ENCODE measurements at places on chromosomes 7 and 10.

GRCh38 chr10:3071405-3072198 is 4.3 kb downstream of the PFKP start:
- DNase-seq = peak; percentile 83

DNA sequence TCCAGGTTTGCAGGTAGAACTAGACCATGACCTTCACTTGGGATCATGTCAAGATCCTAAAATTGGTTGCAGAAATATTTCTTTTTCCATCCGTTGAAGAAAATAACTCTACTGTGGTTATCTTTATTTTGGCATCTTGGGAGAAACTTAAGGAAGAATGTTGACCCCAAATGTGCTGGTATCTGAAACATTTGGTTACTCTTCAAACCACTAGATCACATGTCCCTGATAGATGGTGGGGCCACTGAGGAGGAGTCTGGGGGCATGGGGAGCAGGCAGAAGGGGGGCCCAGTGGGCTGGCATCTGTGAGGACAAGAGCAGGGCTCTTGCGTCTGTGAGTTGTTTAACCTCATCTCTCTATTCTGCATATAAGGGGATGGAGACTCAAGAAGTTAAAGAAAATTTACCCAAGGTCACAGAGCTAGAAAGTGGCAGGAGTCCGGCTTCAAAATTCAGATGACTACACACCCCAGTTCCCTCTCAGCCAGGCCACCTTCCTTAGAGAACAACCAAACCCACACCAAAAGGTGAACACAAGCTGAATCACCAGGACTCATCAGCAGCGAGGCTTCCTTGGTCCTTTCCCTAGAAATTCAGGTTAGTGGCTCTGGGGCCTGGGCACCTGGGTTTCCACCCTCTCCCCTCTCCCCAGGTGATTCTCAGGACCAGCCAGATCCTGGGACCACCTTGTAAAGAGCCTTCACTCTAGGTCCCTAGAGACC is 40.6 kb upstream of the SRGN start:
- no peak for DNase-seq

DNA sequence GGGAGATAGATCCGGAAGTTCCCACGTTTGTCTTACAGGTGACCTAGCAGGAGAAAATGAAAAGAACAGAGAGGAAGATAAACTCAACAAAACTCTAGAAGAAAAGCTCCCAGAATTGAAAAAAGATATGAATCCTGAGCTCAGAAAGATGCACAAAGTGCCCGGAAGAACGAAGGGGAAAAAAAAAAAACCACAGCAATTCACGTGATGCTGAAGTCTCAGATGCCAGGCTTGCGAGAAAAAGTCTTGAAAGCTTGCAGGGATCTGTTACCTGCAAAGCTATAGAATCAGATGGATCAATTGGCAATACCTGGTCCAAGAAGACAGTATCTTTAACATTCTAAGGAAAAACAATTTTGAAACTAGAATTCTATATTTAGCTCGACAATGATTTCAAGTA is 33.5 kb downstream of the CARD11 start:
- no peak for DNase-seq

DNA sequence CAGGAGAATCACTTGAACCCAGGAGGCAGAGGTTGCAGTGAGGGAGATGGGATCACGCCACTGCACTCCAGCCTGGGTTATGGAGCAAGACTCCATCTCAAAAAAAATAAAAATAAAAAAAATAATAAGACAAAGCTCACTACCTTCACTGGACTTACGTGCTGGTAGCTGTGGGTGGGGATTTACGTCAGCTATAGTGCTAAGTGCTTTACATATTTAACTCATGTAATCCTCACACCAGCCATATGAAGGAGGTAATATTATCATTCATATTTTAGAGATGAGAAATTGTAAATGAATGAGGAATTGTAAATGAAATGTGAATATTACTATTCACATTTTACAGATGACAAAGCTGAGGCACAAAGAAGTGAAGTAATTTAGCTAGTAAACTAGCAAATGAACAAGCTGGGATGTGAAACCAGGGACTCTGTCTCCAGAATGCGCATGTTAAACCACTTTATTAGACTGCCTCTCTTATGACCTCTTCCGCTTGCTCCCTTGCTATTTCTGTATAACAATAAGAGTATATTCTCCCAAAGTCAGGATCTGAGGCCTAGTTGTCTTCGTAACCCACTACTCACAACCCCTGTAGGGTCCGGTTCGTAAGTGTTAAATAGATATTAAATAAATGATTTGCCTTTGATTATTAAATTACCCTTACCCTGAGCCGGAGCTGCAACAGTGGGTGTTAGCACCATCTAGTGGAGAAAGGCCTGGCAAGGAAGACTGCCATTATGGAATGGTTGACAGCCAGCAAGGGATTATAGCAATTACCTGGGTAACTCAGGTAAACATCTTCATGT is 70.2 kb downstream of the HTR7 start:
- DNase-seq = peak; percentile 30

- no peak for DNase-seq
Observed at GRCh38 chr7:44180631-44181030, 8.6 kb downstream of the GCK start.

DNA sequence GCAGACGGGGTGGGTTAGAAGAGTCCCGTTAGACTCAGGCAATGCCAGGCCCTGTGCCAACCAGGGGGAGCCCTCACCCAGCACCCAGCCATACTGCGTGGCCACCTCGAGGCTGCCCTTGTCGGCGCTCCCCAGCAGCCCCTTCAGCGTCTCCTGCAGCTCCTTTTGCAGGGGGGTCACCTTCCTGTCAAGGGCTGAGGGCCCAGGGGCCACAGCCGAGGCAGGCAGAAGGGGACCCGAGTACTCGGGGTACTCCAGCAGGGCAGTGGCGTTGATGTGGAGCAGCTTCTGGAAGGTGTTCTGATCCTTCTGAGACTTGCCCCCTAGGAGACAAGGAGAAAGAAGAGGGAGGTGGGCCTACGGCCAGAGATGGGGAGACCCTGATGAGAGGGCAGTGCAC is 9.7 kb downstream of the TBRG4 start:
- no peak for DNase-seq

GRCh38 chr7:27784399-27785053 is 44.6 kb downstream of the TAX1BP1 start:
- DNase-seq = peak; percentile 88

DNA sequence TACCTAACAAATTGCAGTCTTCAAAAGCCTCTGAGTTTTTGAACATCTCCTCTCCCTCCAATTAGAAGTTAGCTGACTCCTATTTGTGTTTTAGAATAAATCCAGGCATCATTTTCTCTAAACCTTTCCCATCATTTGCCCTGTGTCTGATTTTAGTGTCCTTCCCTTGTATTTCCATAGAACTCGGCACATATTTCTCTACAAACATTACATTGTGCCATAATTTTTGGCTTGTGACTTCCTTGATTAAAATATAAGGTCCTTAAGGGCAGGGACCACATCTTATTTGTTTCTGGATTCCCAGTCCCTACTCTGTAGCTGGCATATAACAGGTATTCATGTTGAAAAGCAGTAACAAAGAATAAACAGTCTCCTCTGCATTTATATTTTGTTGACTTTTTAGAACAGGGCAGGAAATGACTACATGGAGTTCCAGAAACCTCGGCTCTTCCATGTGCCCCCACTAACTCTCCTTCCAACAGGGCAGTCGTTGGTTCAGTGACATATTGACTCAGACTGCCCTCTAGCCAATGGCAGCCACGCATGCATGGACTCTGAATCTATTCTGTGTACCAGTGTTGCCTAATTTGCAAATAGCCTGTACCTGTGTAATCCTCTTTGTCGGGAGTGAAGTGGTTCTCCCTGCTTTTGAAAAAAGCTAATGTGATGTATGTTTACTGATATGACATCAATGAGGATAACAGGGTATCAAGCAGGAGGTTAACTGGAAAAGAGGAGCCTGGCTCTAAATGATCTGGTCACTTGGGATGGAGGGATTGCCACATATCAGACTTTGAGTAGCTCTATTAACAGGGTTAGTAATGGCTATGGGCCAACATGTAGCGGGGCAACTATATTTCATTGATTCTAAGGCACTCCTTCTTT is 19.8 kb upstream of the CPN1 start:
- peak; percentile 5 for DNase-seq

DNA sequence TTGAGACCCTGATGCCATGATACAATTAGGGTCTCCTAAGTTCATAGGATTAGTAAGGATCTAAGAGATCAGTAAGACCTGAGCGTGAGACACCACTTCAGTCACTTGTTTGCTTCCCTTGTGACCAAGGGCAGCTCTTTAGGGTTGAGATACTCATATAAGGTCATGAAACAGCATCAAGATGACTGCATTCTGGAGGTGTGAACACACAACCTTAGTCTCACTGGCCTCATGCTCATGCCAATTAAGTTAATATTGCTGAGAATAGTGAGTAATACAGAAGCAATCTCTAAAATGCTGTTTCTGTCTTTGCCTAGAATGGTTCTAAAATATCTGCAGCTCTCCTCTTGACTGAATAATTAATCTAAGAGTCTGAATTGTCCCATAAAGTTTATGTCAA is 39.6 kb upstream of the KLHL7 start:
- DNase-seq = peak; percentile 68

DNA sequence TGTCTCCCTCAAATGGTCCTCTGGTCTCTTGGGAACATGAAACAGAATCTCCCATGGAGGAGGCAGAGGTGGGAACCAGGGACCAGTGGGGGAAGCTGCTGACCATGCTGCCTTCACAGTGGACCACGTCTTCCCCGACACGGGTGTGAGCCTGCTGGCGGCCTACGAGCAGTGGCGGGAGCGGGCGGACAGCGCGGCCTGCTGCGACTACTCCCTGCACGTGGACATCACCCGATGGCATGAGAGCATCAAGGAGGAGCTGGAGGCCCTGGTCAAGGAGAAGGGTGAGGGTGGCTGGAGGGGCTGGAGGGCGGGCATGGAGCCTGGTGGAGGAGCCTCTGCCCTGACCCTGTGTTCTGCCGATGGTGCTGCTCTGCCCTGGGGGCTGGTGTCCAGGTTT is 8.0 kb downstream of the DPYSL4 start:
- no peak for DNase-seq

DNA sequence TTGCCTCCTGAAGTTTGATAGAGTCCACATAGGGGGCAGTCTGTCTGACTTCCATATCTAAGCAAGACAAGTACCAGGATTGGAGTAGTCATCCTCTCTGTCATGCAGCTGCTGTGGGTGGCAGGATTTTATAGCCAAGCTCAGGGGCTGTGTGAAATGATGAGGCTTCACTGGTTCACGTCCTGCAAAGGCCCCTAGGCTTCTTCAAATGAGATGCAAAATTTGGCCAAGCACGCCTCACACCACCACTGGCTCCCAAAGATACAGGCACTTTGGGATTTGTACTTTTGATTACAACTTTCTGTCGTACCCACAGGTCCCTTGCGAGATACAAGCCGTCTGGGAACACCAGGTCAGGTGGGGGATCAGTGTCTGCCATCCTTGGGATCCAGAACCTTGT is 67.1 kb downstream of the WDFY4 start:
- DNase-seq = no peak

DNA sequence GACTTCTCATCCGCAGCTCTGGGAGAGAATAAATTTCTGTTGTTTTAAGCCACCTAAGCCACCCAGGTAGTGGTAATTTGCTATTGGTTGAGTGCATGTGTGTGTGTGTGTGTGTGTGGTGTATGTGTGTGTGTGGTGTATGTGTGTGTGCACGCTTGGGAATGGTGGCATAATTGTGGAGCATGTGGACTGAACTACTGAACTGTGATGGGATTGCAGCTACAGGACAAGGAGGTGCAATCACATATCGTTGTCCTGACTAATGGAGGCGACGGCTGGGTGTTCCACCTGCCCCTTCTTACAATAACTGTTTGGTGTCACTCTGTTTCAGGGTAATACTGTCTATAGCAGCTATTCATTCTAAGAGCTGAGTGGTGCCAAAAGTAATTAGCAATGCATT is 448.7 kb upstream of the PFKP start:
- DNase-seq = no peak

DNA sequence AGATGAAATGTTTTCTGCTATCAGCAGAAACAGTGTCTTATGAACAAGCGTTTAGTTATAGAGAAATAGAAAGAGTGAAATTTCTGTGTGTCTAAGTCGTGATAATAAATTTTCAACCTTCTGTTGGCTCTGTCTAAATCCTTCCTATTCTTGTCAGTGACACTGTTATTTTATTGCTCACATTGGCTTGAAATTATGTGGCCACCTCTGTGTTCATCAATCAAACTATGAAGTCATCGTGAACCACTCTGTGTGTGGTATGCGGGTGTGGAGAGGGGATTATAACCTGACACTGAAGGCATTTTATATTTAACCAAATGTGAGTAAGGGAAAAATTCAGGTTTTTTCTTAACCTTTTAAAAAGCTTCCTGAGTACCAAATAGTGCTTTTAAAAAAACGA is 12.3 kb downstream of the AOAH start:
- DNase-seq = no peak

DNA sequence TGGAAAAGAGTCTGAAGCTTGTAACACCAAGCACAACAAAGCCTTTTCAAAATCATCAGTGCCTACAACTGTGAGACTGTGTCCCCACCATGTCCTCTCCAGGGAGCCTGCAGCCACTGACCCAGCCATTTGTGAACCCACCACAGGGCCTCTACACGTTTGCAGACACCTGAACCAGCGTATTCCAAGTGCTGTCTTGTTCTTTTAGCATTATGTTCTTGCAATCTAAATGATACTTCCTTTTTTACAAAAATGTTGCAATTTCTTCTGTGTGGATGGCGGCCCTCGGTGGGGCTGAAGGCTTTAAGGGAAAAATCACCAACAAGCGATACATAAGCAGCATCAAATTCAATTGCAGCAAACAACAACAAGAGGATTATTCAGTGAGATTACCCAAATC is 403.2 kb upstream of the MGMT start:
- no peak for DNase-seq

- no peak for DNase-seq
Observed at GRCh38 chr10:22825841-22826240, 102.0 kb upstream of the ARMC3 start.

DNA sequence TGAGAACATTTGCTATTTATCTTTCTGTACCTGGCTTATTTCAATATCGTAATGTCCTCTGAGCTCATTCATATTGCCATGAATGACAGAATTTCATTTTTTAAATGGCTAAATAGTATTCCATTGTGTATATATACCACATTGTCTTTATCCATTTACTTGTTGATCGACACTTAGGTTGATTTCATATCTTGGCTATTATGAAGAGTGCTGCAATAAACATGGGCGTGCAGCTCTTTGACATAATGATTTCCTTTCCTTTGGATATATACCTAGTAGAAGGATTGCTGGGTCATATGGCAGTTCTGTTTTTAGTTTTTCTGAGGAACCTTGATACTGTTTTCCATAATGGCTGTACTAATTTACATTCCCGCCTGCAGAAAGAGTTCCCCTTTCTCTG is 30.2 kb downstream of the NEURL1 start:
- DNase-seq = no peak

DNA sequence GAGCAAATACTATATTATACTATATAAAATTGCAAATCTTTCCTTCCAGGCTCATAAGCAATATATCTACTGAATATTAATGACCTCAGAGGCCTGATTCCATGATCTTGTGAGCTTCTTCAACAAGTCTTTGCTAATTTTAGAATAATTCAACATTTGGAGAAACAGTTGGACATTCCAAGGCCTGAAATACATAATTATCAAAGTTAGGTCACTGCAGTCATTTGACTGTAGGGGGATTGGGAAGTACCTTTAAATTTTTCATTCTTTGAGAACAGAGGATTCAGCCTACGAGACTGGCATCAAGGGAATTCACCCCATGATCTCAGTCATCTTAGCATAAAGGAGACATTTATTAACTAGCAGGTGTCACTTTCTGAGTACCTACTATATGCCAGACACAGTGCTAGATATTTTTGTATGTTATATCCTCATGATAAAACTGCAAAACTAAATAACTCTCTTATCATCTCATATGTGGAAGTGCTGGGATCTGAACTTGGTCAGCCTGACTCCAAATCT is 85.4 kb downstream of the DOCK4 start:
- DNase-seq = no peak

- DNase-seq = no peak
Observed at GRCh38 chr10:78470267-78471103, 436.8 kb downstream of the RPS24 start.

All from HFFc6 (cell line).